Tibial nerve (tissue), 4 donors: ENCODE measurements at places on chromosomes 7 and 10. TPM values are rescaled to one million over a fixed set of nuclear protein-coding genes. Genes with fewer than 3 reads are reported as not detected.

PSD gene
- 0.30 TPM for total RNA-seq

DNA sequence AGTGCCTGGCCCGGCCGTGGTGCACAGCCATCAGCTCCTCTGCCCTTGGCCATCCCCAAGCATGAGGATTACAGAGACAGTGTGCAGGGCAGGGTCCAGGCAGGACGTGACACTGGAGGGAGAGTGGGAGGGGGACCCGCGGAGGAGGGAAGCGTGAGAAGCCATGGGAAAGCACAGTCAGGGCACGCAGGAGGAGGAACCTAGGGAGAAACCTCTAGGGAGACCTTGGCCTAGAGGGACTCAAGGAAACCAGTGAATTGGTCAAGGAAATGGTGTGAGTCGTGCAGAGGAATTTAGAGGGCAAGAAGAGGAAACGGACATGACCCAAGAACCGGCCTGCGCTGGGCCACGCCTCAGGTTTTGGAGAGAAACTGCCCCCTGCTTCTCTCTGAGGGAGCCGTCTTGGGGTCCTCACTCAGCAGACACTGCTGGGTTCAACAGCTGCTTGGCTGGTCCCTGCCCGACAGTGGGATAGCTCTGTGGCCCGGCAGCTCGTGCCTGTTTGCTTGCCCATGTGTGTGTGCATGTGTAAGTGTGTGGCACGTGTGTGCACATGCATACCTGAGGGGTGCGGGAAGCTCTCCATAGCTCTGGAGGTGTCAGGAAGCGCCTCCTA is 3.2 kb downstream of the OPN4 start:
- H3K27ac ChIP-seq = no peak overlapping the region
- H3K27me3 ChIP-seq = no peaks in the 10 kb centered on the region
- H3K4me1 ChIP-seq = no peaks in the 10 kb centered on the region
- no peak for DNase-seq
- no peak overlapping the region for H3K4me3 ChIP-seq

- H3K4me3 ChIP-seq = no peak overlapping the region
- peaks cover 16% of the 10 kb centered on the region for H3K4me1 ChIP-seq
- H3K27ac ChIP-seq = peak overlapping the region; percentile 60
- no peaks in the 10 kb centered on the region for H3K36me3 ChIP-seq
- DNase-seq = no peak
- H3K27me3 ChIP-seq = no peaks in the 10 kb centered on the region
Measured at GRCh38 chr7:55066524-55066923, 47.7 kb downstream of the EGFR start.

- peaks cover 19% of the 10 kb centered on the region for H3K36me3 ChIP-seq
- no peak overlapping the region for H3K27ac ChIP-seq
- H3K4me1 ChIP-seq = no peaks in the 10 kb centered on the region
- H3K4me3 ChIP-seq = no peak overlapping the region
Measured at GRCh38 chr10:11208243-11208642, 190.6 kb downstream of the CELF2 start.

DNA sequence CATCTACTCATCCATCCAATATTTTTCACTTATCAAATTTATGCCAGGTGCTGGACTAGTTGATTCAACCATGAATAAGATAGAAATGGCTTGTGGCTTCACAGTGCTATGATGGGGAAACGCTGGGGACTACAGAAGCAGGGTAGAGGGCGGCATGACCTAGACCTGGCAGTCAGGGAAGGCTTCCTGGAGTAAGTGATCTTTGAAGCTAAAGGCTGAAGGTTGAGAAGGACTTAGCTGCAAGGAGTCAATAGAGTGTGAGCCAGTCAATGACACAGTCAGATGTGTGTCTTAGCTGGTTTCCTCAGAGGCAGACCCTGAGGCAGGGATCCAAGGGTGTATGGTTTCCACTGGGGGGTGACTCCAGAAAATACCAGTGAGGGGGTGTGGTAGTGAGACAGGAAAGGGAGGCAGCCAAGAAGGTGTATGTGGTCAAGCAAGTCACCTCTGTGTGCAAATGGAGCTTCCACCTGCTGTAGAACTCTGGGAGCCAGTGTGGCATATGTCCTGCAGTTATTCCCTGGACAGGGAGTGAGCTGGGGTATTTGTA is 10.3 kb downstream of the PRF1 start:
- H3K36me3 ChIP-seq = no peaks in the 10 kb centered on the region
- no peaks in the 10 kb centered on the region for H3K27me3 ChIP-seq
- no peak overlapping the region for H3K4me3 ChIP-seq
- no peak for DNase-seq

DNA sequence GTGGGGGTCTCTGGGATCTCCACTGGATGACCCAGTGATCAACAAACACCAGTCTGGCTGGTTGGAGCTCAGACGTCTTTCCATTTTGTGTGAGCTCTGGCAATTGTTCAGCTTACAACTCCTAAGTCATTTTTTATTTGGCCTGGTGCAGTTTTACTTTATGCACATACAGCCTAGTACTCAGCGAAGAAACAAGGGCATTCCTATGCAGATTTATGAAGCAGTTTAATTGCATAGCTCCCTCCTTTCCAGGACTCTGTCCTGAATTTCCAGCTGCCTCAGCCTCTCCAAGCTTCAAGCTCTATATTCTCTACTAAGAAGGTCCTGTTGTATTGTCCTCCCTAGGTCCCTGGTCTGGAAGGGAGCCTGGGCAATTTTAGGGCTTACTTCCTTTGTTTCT is 145.6 kb upstream of the GALNT17 start:
- no peak for DNase-seq
- H3K27ac ChIP-seq = no peak overlapping the region
- no peaks in the 10 kb centered on the region for H3K36me3 ChIP-seq
- no peaks in the 10 kb centered on the region for H3K27me3 ChIP-seq
- no peaks in the 10 kb centered on the region for H3K4me1 ChIP-seq
